ENCODE measurements at places on chromosomes 4 and X.

GRCh38 chr4:169293343-169294176 is 22.8 kb upstream of the SH3RF1 start:
- DNase-seq, result no peak

- DNase-seq, result peak; percentile 60
Observed at GRCh38 chr4:163693776-163694175, 199.3 kb downstream of the TMA16 start.

GRCh38 chr4:140065393-140065792 is 88.6 kb downstream of the MAML3 start:
- DNase-seq, result no peak

DNA sequence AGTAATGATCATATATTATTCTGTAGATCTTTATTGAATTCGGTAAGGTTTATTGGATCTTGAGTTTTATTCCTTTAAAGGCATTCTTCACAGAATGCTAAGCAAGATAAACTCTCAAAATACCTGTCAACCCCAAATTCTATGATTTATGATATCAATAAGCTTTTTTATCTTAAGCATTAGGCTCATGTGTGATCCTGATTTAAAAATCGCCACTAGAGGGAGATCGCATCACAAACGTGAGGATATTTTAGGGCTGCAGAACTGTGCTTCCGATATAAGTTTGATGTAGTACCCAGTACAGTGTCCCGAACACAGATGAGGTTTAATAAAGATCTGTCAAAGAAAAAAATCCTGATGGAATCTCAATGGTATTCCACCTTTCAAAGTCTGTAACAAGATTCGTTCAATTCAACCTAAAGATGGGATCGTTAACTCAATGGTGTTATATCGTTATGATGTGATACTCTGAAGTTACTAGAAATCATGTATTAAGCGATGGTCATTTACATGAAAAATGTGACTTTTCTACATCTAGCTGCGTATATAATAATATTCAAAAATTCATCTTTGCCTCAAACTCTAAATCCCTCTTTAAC is 169.0 kb downstream of the CORIN start:
- DNase-seq, result peak; percentile 21

DNA sequence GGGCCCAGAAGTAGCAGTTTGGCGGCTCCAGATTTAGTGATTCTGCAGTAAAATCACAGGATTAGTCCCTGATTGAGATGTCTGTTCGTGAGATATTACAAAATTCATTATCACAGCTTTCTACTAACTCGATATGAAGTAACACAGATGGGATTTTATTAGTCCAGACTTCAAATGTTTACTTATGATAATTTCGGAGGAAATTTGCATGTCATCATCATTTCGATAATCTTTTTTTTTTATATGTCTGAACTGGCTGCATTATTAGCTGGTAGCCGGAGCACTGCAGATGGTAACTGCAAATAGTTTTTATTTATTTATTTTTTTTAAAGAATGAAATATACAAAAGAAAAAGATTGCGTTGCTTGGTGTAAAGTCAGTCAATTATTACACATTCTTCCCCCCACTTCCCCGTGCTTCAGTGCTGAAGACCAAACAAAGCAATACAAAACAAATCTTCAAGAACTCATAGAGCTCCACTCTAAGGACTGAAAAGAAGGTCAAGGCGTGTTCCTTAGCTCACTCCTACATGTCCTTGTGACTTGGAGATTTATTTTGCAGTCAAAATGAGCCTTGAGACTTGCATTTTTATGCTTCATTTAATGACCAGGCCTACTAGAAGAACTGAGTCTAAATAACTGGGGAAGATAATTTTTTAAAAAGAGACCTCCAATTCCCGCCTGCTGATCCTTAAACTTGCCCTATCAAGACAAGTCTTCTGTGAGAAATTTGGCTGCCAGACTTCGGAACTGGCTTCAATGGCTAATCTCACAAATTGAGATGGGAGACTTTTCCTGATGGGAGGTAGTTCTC is 11.7 kb upstream of the PITX2 start:
- DNase-seq, result no peak
